ENCODE measurements at places on chromosomes 6 and 20.

- no peak for DNase-seq
These were observed 102.7 kb downstream of the FOXC1 start for GRCh38 chr6:1712451-1712850.

- DNase-seq: no peak
These were observed 15.4 kb upstream of the IP6K3 start for GRCh38 chr6:33761922-33762629.

DNA sequence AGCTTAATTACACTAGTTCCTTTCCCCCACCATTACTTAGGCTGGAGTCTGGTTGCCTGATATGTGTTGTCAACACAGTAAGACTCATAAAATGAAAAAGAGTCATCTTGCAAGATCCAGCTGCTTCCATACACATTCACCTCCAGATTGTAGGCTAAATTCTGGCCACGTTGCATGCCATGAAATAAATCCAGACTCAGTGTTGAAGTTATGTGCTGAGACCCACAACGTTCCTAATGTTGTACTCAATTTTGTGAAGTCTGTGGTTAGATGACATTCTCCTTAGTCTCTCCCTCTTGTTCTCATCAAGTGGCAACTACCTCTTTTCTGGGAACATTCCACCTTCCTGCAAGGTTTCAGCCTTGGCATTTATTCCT, 212.3 kb downstream of the LMBRD1 start:
- DNase-seq: no peak

DNA sequence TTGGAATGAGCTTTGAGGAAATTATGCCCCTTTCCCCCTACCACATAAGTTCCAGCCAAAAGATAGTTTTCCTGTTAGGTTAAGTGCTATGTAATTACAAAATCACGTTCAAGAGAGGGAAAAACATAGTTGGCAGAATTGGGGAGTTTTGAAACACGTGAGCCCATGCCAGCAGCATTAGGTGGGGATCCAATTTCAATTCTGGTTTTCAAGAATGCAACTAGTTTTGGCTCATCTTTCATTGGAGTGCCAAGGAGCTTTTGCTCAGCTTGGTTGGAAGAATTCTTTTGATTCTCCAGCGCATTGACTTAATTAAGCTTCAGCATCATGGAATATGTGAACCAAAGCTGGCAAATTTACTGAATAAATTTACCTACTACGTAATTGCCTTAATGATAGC, 95.9 kb downstream of the SAMD5 start:
- DNase-seq: no peak

- DNase-seq: no peak
These were observed 20.7 kb upstream of the HEY2 start for GRCh38 chr6:125728739-125729138.

GRCh38 chr6:31660381-31661261, at the start of gene C6orf47:
TSS of gene C6orf47 (minus strand) at chr6:31660778. CDS start at chr6:31659947, 831 bp downstream.
- peak; percentile 47 for DNase-seq

GRCh38 chr6:161618831-161619454, 345.1 kb upstream of the AGPAT4 start:
- no peak for DNase-seq

- DNase-seq: no peak
These were observed 41.8 kb upstream of the DOK5 start for GRCh38 chr20:54433636-54434035.

- DNase-seq: no peak
These were observed 57.1 kb downstream of the ITCH start for GRCh38 chr20:34420146-34420545.

DNA sequence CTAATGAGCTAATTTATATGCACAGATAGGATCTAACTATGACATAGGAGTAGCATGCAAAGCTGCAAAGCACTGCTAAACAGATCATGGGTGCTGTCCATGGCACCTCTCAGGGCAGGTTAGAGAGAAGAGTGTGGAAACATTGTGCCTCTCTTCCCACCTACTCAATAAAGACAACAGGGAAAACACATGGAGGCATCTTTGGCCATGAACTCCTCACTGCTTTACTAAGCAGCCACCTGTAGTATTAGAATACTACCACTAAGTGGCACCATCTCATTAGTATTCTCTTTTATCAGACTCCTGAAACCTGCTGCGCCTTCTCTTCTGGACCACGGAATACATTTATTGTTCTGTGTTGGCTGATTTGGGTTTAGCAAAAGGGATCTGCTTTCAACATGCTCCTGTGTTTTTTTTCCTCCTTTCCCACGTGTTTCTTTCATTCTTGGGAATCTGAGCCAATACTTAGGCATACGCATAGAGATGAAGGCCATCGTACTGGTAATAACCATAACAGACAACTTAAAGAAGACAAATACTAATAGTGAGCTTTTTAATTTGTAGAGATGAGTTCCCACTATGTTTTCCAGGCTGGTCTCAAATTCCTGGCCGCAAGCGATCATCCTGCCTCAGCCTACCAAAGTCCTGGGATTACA, 9.4 kb upstream of the HDDC2 start:
- DNase-seq: no peak

DNA sequence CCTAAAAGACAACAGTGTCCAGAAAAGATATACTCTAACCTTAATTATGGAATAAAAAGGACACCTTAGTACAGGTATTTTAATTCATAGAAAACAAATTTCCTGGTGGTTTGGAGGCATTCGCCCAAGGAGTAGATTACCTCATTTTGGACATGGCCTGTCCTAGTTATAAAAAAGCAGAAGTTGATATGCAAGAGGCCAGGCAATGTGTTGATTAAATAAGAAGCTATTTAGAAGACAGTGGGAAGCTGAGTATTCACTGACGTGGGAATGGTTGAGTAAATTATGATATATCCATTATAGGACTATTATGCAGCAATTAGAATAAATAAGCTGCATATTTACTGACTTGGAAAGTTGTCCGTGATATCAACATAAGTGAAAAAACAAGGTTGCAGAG, 314.9 kb downstream of the ALDH8A1 start:
- DNase-seq: no peak

DNA sequence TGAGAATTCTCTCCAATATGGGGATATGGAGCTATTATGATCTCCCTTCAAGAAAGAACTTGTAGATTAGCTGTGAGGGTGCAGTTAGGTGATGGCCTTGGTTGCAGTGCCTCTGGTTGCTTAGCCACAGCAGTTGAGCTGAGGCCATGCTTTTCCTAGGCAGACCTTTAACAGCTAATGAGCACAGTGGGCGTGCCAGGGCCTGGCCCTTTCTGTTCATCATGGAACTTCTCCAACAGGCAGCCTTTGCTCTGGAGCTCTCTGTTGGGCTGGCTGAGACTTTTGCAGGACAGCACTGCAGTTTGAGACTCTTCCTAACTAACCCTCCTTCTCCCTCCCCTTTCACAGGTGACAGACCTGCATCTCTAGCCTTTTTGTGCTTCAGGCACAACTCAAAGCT, 39.7 kb upstream of the TMEM170B start:
- no peak for DNase-seq
